Glutamatergic neuron (in vitro differentiated cells): ENCODE measurements at places on chromosomes 1 and 21. TPM values are rescaled to one million over a fixed set of nuclear protein-coding genes. Genes with fewer than 3 reads are reported as not detected.

GRCh38 chr1:29096231-29096886 is 27.3 kb downstream of the TMEM200B start:
- no peak overlapping the region for H3K27ac ChIP-seq
- peaks cover 7% of the 10 kb centered on the region for H3K36me3 ChIP-seq
- H3K4me3 ChIP-seq: no peak overlapping the region
- H3K27me3 ChIP-seq: peaks cover 2% of the 10 kb centered on the region

DNA sequence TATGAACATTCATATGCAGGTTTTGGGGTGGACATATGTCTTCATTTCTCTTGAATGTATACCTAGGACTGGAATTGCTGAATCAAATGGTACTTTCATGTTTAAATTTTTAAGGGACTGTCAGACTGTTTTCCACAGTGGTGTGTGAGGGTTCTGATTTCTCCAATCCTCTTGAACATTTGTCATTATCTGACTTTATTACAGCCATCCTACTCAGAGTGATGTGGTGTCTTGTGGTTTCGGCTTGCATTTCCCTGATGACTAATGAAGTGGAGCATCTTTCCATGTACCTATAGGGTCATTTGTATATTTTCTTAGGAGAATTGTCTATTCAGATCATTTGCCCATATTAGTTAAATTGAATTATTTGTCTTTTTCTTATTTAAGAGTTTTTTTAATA is 35.4 kb upstream of the ZNF281 start:
- H3K27me3 ChIP-seq: no peaks in the 10 kb centered on the region
- H3K27ac ChIP-seq: no peak overlapping the region
- no peak for DNase-seq
- H3K36me3 ChIP-seq: no peaks in the 10 kb centered on the region
- H3K4me3 ChIP-seq: no peak overlapping the region

- no peaks in the 10 kb centered on the region for H3K36me3 ChIP-seq
- no peak overlapping the region for H3K4me3 ChIP-seq
- H3K4me1 ChIP-seq: peaks cover 25% of the 10 kb centered on the region
- no peak for DNase-seq
- H3K27ac ChIP-seq: no peak overlapping the region
These were observed 31.7 kb upstream of the BCAR3 start for GRCh38 chr1:93713341-93713740.

- no peak overlapping the region for H3K27ac ChIP-seq
- DNase-seq: peak; percentile 13
- no peaks in the 10 kb centered on the region for H3K36me3 ChIP-seq
These were observed 12.5 kb downstream of the C1orf21 start for GRCh38 chr1:184399192-184399847.

DNA sequence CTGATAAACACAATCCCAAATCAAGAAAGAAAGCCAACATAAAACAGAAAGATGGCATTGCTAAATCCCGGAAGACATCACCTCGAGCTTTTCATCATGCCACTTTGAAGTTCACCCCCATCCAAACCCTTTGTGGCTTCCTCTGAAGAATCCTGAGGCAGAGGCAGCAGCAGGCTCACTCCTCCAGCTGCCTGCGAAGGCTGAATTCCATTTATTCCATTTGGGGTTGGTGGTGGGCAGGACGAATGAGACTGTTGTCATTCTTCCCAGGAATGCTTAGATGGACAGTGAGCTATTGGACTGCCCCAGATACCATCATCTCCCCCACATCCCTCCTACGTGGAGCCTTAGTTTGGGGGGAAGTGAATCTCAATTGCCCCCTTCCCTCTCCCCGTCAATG is 437.5 kb downstream of the SMYD3 start:
- no peak overlapping the region for H3K4me3 ChIP-seq
- no peak for DNase-seq
- peaks cover 1% of the 10 kb centered on the region for H3K27me3 ChIP-seq

DNA sequence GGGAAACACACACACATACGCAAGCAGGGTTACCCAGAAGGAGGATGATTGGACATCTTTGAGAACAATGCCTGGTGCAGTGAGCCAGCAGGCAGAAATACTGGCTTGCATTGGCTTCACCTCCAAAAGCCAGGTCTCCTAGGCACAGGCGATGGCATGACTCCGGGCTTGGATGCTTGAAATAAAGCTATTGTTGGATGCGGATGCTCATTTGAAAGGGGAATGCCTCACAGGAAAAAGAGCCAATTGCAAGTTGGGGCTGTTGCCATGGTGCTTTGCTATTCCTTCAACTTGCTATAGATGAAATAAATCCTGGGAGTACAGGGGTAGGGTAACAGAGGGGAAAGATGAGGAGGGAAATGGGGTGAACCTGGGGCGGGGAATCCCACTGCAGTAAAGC is 180.7 kb upstream of the SGIP1 start:
- peak; percentile 10 for DNase-seq
- peaks cover 37% of the 10 kb centered on the region for H3K4me1 ChIP-seq
- peak overlapping the region; percentile 71 for H3K4me3 ChIP-seq
- H3K36me3 ChIP-seq: no peaks in the 10 kb centered on the region
- H3K27me3 ChIP-seq: peaks cover 3% of the 10 kb centered on the region

DNA sequence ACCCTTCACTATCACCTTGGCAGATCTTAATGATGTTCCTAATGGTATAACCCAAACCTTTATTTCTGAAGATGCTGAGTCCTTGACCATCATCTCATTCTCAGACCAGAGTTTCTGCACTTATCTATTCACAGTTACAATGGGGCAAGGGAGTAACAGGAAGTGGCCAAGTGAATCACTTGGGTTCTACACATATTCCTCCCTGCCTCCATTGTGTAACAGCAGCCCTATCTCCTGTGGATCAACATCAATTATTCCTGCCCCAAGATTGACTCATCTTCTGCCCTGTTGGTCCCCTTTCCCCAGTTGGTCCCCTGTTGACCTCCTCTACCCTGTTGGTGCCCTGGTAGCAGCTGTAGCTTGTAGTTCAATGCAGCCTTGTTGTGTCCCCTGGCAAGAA is 10.3 kb upstream of the S100A7 start:
- peaks cover 30% of the 10 kb centered on the region for H3K36me3 ChIP-seq
- no peak overlapping the region for H3K27ac ChIP-seq
- H3K4me1 ChIP-seq: no peaks in the 10 kb centered on the region

GRCh38 chr1:188817814-188818213 is 1659.8 kb downstream of the BRINP3 start:
- no peaks in the 10 kb centered on the region for H3K36me3 ChIP-seq
- H3K27ac ChIP-seq: no peak overlapping the region
- no peak for DNase-seq
- H3K27me3 ChIP-seq: peaks cover 2% of the 10 kb centered on the region

- H3K4me3 ChIP-seq: peak overlapping the region; percentile 80
- DNase-seq: no peak
- H3K27ac ChIP-seq: no peak overlapping the region
- peaks cover 2% of the 10 kb centered on the region for H3K27me3 ChIP-seq
- no peaks in the 10 kb centered on the region for H3K36me3 ChIP-seq
- peaks cover 3% of the 10 kb centered on the region for H3K4me1 ChIP-seq
These were observed 585 bp downstream of the ADGRL4 start for GRCh38 chr1:79005945-79006344.

- DNase-seq: no peak
- no peaks in the 10 kb centered on the region for H3K4me1 ChIP-seq
- peaks cover 6% of the 10 kb centered on the region for H3K27me3 ChIP-seq
- peaks cover 19% of the 10 kb centered on the region for H3K36me3 ChIP-seq
- H3K4me3 ChIP-seq: no peak overlapping the region
- no peak overlapping the region for H3K27ac ChIP-seq
These were observed 45.4 kb upstream of the IPO9 start for GRCh38 chr1:201783572-201783971.

GRCh38 chr1:20194757-20195461 is 8.6 kb upstream of the PLA2G2C start:
- peaks cover 3% of the 10 kb centered on the region for H3K4me1 ChIP-seq
- no peaks in the 10 kb centered on the region for H3K36me3 ChIP-seq
- H3K4me3 ChIP-seq: no peak overlapping the region
- H3K27ac ChIP-seq: no peak overlapping the region
- peaks cover 6% of the 10 kb centered on the region for H3K27me3 ChIP-seq

DNA sequence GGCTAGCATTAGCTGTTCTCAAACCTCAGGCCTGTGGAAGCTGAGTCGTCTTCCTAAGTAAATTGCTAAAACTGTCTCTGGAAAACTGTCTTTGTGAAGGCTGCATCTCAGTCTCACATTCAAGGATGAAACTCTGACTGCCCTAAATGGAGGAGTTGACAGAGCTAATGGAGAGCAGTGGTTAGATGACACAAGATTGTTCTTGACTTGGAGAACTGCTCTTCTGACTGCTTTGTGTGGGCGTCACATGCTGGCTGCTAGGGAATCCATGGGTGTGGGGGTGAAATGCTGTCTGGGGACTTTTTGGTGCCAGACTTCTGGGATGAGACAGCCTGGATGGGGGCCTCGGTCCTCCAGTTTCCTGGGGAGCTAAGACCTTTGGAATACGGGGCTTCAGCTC is 24.5 kb upstream of the TSPAN2 start:
- no peaks in the 10 kb centered on the region for H3K36me3 ChIP-seq
- DNase-seq: no peak
- no peak overlapping the region for H3K27ac ChIP-seq
- H3K4me1 ChIP-seq: no peaks in the 10 kb centered on the region

GRCh38 chr1:28058168-28058567 is 30.2 kb downstream of the EYA3 start:
- DNase-seq: no peak
- H3K4me3 ChIP-seq: no peak overlapping the region
- H3K4me1 ChIP-seq: peaks cover 2% of the 10 kb centered on the region
- H3K27me3 ChIP-seq: no peaks in the 10 kb centered on the region
- no peaks in the 10 kb centered on the region for H3K36me3 ChIP-seq
- no peak overlapping the region for H3K27ac ChIP-seq

DNA sequence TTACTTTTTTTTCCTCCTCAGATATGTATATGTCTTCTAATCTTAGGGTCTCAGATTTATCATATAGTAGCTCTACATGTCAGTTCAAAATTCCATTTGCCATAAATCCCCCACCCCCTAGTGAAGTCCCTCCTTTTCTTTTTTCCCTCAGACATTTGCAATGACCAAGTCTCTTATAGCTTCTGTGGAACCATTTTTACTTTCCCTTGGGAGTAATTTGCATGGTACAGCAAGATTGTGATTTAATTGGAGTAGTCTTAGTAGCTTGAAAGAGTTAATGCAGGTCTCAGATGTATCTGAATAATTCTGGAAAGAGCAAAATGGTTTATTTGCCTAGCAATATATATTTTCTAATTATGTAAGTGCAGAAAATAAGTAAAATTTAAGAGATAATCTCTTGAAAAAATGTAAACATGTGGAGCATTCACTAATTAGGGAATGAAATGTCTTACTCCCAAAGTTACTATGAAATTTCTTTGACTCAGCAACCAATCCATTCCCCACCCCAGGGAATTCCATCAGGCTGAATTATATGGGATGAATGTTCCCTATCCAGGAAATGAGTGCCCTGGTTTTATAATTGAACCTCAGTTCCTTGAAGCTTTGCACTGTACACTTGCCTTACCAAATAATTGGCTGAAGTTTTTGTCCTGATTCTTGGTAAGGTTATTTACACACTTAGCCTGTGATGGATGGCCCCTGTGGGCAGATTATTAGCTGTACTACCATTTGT is 267.0 kb downstream of the DNM3 start:
- H3K27me3 ChIP-seq: no peaks in the 10 kb centered on the region
- no peaks in the 10 kb centered on the region for H3K36me3 ChIP-seq
- H3K4me3 ChIP-seq: no peak overlapping the region
- peaks cover 2% of the 10 kb centered on the region for H3K4me1 ChIP-seq

DNA sequence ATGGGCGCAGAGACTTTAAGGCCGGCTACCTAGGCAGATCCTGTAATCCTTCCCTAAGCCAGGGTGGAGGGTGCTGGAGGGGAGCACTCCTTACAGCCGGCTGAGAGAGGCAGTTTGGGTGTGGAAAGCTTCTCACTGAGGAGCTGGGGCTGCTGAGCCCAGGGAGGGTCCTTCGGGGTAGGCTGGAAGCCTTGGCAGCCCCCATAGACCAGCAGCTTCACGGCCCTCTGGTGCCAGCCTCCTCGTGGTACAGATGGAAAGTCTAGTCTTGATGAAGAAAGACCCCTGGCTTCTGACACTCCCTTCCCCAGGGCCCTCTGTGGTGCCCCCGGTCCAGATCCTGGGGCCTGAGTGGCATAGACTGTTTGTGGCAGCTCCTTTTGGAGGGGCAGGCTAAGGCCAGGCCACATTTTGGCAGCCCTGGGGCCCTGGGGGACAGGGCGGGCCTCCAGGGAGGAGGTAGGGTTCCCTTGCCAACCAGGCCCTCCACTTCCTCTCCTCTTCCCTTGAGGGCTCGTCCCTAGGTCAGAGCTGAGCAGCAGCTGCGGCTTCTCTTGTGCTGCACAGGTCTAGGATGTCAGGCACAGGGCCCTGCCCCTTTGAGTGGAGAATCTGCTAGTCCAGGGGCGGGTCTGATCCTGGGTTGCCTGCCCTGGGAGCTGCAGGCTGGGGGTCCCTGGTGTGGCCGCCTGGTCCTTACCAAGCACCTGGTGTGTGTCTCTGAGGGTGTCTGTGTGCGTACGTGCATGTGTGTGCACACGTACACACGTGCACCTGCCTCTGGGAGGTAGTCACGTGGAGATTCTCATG is 4.8 kb downstream of the AMPD2 start:
- DNase-seq: peak; percentile 43
- H3K27ac ChIP-seq: peak overlapping the region; percentile 48
- H3K27me3 ChIP-seq: peaks cover 8% of the 10 kb centered on the region
- peaks cover 19% of the 10 kb centered on the region for H3K4me1 ChIP-seq

DNA sequence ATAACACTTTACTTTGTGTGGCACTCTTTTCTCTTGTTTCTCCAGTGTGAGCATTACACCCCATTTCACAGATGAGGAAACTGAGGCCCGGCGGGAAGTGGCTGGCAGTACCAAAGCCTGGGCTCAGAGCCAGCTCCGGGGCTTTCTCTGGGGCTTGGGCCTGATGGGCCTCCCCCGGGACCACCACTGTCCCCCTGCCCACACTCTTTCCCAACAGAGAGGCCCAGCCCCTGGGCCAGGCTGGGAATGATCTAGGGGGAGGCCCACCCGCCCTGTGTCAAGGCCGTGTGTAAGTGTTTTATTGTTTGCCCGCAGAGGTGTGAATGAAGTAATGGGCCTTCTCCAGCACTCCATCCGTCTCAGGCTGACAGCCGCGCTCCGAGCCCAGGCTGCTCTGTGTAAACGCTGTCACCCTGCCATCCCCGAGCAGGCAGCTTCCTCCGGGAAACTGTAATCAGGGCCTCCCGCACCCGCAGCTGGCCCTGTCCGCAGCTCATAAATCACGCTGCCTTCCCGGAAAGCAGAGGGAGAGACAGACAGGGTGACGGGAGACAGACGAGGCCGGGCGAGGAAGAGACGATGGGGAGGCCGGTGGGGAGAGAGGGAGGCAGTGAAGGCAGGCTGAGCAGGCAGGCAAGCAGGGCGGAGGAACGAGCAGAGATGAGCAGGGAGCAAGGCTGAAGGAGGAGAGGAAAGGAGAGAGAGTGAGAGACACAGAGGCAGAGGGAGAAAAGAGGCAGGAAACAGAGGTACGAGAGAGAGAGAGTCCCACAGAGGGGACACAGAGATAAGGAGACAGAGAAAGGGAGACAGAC is 109.7 kb upstream of the ZBTB40 start:
- DNase-seq: no peak
- peaks cover 2% of the 10 kb centered on the region for H3K4me1 ChIP-seq
- H3K27ac ChIP-seq: no peak overlapping the region
- H3K27me3 ChIP-seq: peaks cover 14% of the 10 kb centered on the region
- H3K4me3 ChIP-seq: no peak overlapping the region

GRCh38 chr1:177591155-177591554 is 378.7 kb downstream of the SEC16B start:
- H3K36me3 ChIP-seq: no peaks in the 10 kb centered on the region
- H3K4me3 ChIP-seq: no peak overlapping the region
- no peaks in the 10 kb centered on the region for H3K4me1 ChIP-seq
- peak; percentile 13 for DNase-seq
- no peak overlapping the region for H3K27ac ChIP-seq
- H3K27me3 ChIP-seq: peaks cover 5% of the 10 kb centered on the region

RCSD1 gene
- total RNA-seq: not detected

CLCA2 gene
- not detected for total RNA-seq

GSTM1 gene
- not detected for total RNA-seq

GPR157 gene
- total RNA-seq: 0.76 TPM

PSRC1 gene
- total RNA-seq: 13.9 TPM
